ENCODE measurements at places on chromosomes 2 and 18.

- DNase-seq: no peak
Observed at GRCh38 chr2:109377976-109378375, 235.8 kb downstream of the SEPTIN10 start.

- no peak for DNase-seq
Observed at GRCh38 chr2:11332596-11332995, 11.8 kb downstream of the ROCK2 start.

- no peak for DNase-seq
Observed at GRCh38 chr2:26584191-26584590, 57.0 kb downstream of the CIB4 start.

- DNase-seq: no peak
Observed at GRCh38 chr2:202113571-202114142, 40.6 kb downstream of the KIAA2012 start.

- peak; percentile 16 for DNase-seq
Observed at GRCh38 chr2:159185401-159186130, 100.9 kb downstream of the WDSUB1 start.

DNA sequence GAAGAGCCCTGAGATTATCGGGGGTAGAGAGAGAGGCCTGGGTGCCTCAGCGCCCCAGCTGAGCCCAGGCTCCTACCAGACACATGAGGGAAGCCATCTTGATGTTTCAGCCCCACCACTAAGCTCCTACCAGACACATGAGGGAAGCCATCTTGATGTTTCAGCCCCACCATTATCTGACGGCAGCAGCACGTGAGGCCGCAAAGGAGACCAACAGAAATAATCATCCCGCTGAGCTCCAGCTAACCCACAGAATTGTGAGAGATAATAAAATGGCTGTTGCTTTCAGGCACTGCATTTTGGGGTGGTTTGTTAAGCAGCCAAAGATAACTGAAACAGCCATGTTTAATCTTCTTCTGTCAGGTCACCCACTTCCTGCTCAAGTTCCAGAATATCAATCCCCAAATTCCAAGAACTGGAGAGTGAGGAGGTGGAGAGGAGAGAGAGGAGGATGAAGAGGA, 29.3 kb upstream of the SOS1 start:
- no peak for DNase-seq

DNA sequence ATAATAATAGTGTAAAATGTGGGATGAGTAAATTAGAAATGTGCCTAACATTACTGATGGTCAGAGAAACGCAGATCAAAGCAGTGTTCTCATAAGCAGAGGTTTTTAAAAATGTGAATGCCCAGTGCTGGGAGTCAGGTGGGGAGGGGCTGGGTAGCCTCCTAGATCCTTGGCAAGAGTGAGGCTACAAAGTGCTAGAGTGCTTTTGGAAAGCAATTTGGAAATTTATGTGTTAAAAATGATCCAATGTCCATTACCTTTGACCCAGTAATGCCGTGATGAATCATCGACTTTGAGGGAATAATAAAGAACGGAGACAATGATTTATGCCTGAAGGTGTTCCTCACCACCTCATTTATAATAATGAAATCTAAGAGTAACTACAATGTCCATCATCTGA, 44.9 kb upstream of the TWIST2 start:
- no peak for DNase-seq

DNA sequence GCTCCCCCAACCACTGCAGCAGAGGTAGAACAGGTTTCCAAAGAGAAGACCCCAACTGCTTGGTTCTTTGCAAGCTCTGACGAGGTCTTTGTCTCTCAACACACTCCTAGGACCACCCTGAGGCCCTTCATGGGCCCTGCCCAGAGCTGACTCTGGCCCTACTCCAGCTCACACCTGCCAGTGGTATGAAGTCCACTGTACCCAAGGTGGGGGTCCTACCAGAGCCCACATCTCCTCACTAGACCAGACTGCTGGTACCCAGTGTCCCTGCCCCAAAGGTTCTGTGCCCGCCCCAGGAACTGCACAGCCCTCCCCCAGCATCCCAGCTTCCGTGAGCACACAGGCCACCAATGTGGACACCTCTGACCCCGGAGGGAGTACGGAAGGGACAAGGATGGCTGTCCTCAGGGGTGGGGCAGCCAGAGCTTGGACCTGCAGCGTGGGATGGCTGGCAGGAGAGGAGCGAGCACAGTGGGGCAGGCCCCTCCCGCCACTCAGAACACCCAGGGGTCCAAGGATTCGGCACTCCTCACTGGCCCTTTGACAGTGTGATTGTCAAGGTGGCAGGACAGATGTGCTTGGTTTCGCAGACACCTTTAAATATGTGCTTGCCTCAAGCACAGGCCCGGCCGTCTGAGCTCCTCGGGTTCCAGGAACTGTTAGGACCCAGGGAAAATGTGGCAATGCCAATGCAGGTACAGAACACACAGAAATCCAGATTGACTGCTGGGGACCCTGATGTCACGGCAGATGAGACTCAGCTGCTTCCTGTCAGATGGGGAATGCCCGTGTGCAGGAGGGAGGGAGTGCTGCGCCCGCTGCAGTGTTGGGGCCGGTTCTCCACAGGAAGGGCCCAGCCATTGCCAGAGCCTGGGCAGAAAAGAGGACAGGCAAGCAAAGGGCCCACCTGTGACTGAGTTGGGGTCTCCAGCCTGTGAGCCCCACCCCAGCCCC, 51.2 kb downstream of the MTERF4 start:
- no peak for DNase-seq

- no peak for DNase-seq
Observed at GRCh38 chr2:60281730-60282129, 271.7 kb downstream of the BCL11A start.

- no peak for DNase-seq
Observed at GRCh38 chr18:78113940-78114251, 864.2 kb downstream of the GALR1 start.

DNA sequence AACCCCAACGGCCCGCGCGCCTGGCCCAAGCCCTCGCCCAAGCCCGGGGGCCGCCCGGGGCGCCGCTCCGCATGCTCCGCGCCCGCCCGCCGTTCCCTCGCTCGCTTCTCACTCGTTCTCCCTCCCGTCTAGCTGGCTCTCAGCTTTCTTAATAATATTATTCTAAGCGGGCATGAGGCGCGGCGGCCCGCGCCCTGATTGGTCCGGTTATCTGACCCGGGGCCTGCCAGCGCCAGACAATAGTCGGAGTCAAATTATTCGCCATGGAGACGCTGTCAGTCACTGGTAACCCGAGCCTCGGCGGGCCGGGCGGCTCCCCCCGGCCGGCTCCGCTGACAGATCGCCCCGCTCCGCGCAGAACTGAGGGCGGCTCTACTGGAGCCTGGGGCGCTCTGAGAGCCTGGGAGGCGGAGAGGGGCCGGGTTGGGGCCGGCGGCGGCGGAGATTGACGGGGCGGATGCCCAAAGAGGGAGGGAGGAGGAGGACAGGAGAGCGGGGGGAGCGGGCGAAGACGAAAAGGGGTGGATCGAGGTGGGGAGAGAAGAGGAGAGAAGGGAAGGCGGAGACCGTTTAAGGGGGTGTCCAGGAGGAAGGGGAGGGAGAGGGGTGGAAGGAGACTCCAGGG, at the start of gene SIX2:
TSS of gene SIX2 (minus strand) at position 150 of the 625 bp plus-strand sequence. CDS start 342 bp downstream, outside the sequence.
- no peak for DNase-seq

GRCh38 chr2:145067549-145068030, 547.7 kb upstream of the ZEB2 start:
- no peak for DNase-seq

GRCh38 chr2:128252501-128252900, 66.2 kb downstream of the HS6ST1 start:
- no peak for DNase-seq

DNA sequence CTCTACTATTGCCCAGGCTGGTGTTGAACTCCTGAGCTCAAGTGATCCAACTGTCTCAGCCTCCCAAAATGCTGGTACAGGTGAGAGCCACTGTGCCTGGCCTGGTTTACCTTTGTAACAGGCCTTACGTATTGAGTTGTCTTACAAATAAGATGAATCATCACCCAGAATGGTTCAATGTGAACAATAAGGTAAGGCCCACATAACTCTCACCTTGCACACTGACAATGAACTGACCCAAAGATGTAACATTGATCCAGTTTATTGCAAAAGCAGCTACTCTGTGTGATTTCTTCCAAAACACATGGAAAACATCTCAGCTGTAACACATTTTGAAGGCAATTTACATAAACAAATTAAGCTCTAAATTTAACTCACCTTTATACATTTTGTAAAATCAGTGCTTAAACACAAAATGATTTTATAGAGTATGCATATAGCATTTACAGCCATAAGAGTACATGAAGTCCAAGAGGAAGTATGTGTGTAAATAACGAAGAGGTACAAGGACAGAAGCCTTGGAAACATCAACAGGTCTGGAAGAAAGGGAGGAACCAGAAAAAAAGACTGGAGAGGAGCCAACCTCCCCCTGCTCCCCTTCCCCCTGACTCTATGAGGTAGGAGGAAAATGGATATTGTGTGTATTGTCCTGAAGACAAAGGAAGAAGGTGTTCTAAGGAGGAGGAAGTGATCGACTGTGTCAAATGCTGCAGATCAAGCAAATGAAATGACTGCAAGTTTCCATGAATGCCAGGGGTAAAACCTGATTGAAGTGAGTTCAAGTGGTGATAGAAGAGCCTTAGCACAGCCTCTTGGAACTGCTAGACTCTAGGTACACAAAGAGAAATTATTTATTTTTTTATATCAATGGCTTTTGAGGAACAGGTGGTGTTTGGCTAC, 5.6 kb upstream of the WDFY1 start:
- no peak for DNase-seq

DNA sequence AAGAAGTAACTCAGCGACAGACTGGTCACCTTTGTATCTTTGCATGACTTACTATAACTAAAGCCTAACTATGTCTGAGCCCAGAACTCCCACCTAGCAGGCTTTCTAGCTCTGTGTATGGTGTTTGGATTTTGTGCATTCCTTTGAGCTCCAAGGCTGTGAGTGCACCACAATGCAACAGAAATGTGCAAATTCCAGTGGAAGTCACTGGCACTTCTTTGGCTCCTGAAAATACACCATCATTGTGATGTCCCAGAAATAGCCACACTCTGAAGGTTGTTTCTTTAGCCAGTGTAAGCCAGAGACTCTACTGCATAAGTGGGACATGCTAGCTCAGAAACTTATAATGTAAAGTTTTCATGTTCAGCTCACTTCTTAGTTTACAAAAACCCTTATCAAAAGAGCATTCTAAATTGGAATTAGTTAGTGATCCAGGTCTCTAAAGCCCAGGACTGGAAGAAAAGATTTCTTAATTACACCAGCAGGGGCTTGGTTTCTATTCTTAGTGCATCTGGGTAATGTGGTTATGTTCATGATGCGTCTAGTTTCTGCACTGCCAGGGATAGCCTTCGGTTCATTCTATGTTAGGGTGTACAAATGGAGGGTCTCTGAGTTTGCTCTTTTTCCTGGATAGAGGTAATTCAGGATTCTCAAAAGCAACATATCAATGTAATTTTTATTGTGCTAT, 1239.5 kb upstream of the ZEB2 start:
- DNase-seq: no peak

DNA sequence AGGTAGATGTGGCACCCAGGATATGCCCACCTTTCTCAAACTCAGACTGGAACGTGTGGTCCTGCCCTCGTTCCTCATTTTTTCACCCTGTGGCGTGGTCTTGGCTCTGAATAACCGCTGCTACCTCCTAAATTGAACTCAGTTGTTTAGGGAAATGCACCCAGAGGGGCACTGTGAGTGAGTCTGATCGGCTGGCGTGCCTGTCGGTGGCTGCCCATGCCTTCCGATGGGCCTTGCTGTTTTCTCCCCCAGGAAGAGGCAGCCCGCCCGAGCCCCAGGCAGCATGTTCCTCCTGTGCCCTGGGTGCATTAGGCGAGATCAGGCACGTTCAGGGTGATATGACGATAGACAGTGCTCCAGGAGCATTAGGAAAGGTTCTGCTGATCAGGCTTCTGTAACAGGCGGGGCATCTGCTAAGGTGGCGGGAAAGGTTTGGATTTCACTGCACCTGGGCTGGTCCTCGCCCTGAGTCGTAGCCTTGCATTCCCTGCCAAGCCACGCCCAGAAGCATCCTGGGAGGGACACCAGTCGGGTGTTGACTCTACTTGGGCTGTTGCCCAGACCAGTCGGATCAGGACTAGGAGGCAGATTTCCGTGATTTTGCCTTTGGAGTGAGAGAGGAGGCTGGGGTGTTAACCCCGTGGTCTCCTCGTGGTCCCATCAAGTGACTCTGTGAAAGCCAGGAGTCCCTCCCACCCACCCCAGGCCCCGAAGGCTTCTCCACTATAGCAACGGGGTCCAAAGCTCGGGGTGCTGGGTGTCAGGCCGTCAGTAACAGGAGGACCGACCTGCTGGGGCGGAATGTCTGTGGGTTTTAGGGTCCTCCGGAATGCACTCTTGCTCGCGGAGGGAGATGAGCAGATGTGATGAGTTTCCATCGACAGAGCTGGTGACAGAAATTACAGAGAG, 75.1 kb downstream of the SH3BP4 start:
- no peak for DNase-seq

DNA sequence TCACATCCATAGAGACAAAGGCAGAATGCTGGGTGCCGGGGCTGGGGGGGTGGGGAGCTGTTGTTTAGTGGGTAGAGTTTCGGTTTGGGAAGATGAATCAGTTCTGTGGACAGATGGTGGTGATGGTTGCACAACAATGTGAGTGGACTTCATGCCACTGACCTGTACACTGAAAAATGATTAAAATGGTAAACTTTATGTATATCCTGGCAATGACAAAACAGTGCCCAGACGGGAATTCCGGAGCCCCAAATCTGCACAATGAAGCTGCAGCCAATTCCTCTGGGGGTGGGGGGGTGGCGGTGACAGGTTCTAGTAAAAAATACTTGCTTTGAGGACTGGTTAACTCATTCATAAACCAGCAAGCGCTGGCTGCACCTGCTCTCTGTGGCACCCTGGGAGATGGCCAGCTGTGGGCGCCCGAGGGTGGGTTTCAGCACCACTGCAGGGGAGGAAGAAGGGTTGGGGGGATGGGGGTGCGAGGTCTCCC, 81.8 kb upstream of the HPCAL1 start:
- DNase-seq: no peak

DNA sequence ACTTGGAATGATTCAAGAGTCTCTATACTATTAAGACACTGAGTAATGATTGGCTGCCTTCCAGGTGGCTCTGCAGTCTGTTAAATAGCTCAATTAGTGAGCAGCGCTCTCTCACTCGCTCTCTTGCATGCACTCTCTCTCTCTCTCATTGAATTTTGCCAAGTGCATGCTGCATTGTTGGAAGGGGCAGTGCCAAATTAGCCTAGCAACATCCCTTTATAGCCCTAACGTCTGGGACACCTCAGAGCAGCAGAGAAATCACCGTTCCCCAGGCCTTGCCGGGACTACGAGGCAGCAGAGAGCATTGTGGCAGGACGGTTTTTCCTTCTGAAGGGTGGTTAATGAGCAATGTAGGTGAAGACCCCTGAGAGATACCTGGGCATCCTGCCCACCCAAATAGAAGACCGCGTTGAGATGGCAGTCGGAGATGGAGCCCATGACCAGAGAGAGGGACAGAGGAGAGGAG, 447.6 kb upstream of the POU3F3 start:
- DNase-seq: peak; percentile 48

Data from C1 segment of cervical spinal cord (tissue), 14 donors.